ENCODE measurements at places on chromosomes 4 and X.

- no peak for DNase-seq
Observed at GRCh38 chr4:930827-931193, 1.3 kb downstream of the GAK start.

- DNase-seq: no peak
Observed at GRCh38 chr4:93841803-93842345, 13.3 kb downstream of the ATOH1 start.

GRCh38 chrX:46961574-46962283 is 49.5 kb downstream of the JADE3 start:
- no peak for DNase-seq

- DNase-seq: peak; percentile 16
Observed at GRCh38 chrX:13646154-13646549, 6.8 kb upstream of the TCEANC start.

DNA sequence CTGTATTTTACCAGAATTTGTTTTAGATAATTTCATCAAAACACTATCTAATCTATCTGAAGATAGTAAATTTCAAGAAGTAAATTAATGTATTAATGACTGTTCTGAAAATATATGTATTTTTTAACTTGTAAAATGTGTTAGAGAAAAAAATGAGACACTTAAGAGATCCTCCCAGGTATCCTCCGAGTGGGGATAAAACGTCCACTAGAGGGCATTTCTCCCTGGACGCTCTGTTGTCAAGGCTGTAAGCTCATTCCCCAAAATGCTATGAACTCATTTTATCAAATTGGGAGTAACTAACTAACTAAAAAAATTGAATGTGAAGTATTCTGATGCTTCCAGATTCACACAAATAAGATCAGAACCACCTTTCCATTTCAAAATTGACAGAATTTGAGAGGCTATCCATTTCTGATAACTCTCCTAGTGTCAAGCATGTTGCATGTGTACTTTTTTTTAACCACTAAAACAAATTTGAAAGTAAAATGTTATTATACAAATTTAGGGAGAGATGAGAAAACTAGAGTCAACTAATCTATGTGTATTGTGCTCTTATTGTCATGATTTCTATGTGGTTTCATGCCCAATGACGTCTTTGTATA is 337.3 kb upstream of the HS3ST1 start:
- DNase-seq: peak; percentile 1

- no peak for DNase-seq
Observed at GRCh38 chr4:155639704-155640523, 26.7 kb upstream of the GUCY1A1 start.

DNA sequence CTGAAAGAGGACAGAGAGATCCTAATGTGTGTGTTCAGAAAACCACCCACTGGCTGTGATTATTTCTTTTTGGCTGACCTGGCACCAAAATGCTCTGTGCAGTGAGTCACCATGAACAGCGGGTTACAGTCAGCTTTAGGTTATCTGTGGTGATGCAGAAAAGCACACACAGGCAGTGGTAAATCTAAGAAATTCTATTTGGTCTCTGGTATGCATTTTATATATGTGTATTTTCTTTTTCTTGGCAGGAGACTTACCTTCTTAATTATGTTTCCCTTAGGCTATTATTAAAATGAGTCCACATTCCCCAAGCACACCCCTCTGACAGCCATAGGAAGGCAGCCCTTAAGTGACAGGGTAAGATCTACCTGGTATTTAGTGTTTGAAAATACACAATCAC is 79.1 kb upstream of the TFDP3 start:
- no peak for DNase-seq

DNA sequence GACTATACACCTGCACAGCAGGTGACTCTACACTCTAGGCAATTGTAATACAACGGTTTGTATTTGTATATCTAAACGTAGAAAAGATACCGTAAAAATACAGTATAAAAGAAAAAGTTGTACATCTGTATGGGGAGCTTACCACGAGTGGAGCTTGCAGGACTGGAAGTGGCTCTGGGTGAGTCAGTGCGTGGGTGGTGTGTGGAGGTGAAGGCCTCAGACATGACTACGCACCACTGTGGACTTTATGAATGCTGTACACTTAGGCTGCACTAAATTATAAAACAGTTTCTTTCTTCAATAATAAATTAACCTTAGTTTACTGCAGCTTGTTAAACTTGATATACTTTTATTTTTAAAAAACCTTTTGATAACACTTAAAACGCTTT is 85.0 kb upstream of the FAT1 start:
- no peak for DNase-seq

DNA sequence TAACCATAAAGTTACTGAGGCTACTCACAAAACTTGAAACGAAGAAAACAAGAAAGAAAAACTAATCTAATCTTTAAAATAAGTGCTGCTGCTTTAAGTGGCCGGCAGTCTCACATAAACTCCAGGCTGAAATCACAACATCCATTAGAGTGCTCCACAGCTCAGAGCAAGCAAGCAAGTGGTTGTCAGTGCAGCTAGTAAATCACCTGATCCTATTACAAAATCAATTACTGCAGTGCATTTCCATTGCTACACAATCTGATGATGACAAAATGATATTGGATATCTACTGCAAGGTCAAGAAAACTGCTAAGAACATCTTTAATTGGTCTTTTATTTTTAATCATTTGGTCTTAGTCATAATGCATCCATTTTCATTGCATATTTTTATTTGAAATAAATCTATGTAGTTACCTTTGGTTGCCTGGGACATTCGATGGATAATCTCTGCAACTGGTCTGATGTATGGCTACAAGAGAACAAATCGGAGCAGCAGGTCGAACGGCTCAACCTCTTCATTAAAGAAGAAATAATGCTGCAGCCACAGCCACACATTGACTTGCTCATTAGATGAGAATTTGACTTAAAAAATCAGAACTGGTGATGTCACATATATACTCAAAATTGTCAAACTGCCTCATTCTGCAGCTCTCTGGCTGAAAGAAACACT is 87.7 kb downstream of the FBXW7 start:
- no peak for DNase-seq

GRCh38 chr4:22336822-22337221 is 179.0 kb downstream of the ADGRA3 start:
- no peak for DNase-seq

DNA sequence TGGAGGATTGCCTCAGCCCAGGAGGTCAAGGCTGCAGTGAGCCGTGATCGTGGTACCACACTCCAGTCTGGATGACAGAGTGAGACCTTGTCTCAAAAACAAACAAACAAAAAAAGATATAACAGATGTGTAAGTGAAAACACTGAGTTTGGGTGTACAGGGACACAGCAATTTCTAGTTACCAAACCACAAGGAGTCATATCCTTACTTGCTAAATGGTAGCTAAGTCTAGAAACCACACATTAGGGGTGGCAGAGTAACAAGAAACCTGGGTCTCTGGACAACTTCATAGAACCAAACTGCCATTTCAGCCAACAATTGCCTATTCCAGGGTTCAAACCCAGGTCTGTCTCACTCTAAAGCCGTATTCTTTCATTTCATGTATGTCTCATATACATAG is 20.8 kb downstream of the PPEF2 start:
- DNase-seq: no peak

GRCh38 chr4:123043793-123044425 is 121.5 kb upstream of the NUDT6 start:
- no peak for DNase-seq

GRCh38 chrX:148929686-148930085 is 429.3 kb downstream of the AFF2 start:
- no peak for DNase-seq

- DNase-seq: no peak
Observed at GRCh38 chr4:68997040-68997439, 45.4 kb upstream of the UGT2A3 start.

GRCh38 chr4:23956601-23957364 is 66.9 kb upstream of the PPARGC1A start:
- no peak for DNase-seq

GRCh38 chr4:164977243-164978164 is at the start of gene TRIM61:
Gene TRIM61 (minus strand): TSS chr4:164977657. CDS start chr4:164970002, 7,655 bp downstream.
- peak; percentile 46 for DNase-seq

- peak; percentile 81 for DNase-seq
Observed at GRCh38 chrX:77785486-77786364, at the start of gene ATRX. Gene ATRX (minus strand): TSS chrX:77786216. CDS start chrX:77786001, 215 bp downstream.

GRCh38 chr4:113221990-113222389 is 172.5 kb downstream of the ANK2 start:
- DNase-seq: no peak

DNA sequence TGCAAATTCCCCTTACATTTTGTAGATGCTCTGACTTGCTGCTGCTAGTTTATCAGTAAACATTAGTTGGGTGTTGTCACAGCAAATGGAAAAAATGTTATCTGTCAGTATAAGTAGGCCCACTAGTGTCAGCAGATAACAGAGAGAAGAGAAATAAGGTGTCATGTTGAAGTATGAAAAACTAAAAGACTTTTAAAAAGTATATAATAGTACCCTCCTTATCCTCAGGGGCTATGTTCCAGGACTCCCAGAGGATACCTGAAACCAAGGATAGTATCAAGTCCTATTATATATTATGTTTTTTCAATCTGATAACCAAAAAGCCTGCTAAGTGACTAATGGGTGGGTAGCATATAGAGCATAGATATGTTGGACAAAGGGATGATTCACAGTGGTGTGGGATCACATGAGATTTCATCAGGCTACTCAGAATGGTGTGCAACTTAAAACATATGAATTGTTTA is 11.6 kb upstream of the BMP2K start:
- no peak for DNase-seq

DNA sequence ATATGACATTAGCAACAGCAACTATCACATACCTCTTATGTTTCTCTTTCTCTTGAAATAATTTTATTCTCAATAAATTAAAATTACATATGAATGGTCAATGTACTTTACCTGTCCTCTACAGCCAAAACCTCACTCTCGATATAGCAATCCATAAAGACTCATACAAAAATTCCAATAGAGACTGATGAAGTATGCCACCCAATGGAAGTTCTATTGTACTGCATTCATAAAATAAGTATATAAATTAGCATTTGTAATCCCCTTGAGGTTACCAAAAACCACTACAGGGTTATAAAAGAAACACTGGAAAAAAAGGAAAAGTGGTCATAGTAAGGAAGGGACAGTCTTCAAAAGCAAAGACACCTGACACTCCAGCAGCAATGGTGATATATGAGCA is 32.8 kb downstream of the CLDN2 start:
- DNase-seq: peak; percentile 3

DNA sequence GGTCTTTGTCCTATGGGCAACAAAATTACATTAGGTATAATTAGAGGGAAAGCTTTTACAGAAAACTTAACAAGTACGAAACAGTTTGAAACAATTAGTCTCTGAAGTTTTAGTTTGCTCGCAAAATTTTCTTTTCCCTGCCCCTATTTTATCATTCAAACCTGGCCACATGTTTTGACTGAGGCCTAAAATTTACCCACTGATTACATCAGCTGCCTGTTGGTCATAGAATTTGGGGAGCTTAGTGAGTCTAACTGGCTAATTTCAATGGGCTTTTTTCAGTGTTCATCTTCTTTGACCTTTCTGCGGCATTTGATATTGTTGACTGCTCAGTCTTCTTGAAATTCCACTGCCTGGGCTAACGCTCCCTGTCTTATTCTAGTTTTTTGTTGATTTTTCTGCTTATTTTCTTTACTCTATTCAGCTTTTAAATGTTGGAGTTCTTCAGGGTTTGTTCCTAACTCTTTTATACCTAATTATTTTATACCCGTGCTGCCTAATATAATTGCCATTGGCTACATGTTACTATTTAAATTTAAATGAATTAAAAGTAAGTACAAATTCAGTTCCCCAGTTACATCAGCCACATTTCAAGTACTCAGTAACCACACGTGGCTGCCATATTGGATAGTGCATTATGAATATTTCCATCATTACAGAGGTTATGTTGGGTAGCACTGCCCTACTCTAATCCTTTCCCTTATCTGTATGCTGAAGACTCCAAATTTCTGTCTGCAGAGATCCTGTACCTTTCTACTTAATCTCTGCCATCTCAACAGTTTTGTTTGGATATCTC is 87.5 kb downstream of the SNX25 start:
- no peak for DNase-seq

DNA sequence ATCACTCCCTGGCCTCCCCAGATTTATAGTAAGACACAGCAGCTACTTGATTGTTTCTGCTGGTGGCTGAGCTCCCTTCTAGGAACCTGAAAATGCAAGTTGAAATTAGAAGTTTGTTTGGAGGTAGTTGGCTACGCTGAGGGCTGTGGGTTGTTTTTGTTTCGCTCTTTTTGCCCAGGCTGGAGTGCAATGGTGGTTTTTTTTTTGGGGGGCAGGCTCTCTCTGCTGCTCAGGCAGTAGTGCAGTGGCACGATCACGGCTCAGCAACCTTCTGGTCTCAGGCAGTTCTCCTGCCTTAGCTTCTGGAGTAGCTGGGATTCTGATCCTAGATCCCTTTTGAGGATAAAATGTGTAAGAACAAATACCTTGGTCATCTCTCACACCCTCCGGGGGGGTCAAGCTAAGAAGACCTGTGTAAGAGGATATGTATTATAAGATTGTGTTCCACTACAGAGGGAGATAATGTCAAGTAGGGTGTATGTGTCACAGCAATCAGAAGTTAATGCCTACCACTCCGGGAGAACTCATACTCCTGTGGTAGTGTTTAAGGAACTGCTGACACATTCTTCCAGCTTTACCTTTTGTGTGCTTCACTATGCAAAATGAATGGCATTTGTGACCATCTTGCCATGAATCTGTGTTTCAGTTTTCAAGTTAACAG is 9.7 kb downstream of the JADE1 start:
- DNase-seq: no peak

GRCh38 chr4:158208963-158209640 is 1.2 kb upstream of the TMEM144 start:
- no peak for DNase-seq

GRCh38 chr4:9962611-9963314 is 58.5 kb downstream of the SLC2A9 start:
- DNase-seq: no peak

GRCh38 chrX:136584545-136584944 is 52.5 kb downstream of the VGLL1 start:
- no peak for DNase-seq

GRCh38 chrX:66876776-66877175 is 237.9 kb upstream of the EDA2R start:
- no peak for DNase-seq

GRCh38 chr4:9703391-9703790 is 78.0 kb upstream of the DRD5 start:
- DNase-seq: peak; percentile 61

DNA sequence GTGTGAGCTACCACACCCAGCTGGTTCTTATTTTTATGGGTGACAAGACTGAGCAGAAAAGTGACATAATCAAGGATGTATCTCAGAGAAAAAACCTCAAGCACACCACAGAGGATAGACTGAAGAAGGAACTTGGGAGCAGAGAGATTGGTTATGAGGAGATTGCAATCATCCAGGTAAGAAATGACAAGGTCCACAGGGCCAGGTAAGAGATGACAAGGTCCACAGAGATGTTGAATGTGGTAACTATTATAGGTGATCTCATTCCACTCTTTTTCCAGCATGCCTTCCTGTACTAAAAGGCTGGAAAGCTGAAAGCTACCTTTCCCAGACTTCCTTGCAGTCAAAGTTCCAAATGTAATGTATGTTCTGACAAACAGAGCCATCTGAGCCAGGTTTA is 15.9 kb upstream of the RBM47 start:
- DNase-seq: no peak

All from CD4-positive, alpha-beta T cell treated with Interleukin-1 beta for 1 hour (primary cell).